ENCODE measurements at places on chromosomes 13 and 19.

GRCh38 chr19:38664503-38665211 lies 17.2 kb downstream of the ACTN4 start:
- no peak for DNase-seq

DNA sequence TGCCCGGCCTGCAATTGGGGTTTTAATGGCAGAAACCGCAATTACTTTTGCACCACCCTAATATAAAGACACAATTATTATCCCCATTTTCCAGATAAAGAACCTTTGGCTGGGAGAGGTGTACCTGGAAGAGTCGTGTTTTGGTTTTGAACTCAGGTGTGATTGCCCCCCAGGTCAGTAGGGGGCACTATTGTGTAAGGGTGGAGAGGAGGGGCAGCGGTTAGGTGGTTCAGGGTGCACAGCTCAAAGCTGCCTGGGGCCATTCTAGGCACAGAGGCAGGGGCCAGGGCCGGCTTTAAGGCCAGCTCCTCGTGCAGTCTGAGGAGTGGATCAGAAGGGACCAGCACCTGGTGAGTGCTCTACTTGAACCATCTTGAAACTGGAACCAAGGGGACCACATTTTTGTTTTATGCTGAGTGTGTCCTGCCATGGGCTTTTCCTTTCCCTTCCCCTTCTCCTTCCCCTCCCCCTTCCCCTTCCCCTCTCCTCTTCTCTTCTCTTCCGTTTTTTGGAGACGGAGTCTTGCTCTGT lies 5.8 kb upstream of the FCGRT start:
- DNase-seq: peak; percentile 62

DNA sequence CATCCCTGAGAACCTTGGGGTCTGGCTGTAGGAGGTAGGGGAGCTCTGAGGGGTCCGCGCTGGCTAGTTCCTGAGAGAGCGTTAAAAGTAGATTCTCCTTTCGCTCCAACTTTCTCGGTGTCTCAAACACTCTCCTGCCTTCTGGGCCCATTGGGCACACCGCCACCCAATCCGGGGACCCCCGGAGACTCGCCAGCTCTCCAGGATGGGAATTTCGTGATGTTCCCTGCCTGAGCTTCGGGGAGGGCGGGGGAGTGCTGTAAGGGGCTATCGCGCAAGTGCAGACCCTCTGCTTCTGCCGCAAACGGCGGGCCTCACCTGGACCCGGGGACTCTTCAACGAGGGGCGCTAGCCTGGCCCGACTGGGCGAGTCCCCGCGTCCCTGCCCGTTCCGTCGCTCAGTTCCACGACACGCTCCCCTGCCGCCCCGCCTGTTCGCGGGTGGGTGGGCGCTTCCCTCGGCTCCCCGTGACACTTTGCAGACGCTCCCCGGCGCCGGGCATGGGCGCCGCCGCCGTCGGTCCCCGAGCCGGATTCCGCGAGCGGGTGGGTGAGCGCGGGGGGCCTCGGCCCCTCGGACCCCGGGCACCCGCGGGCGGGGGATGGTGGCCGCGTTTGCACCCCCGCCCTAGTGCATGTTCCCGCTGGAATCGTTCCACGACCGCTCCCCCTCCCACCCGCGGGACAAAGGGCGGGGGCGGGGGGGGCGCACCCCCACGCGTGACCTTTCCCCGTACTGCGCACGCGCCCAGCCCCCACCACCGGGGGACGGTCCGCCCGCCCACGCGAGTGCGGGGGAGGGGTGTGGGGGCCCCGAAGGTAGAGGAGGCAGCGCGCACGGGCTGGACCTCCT lies at the start of gene CCDC106:
Gene CCDC106, plus strand, starts transcription at position 481 of the 853 bp plus-strand sequence. CDS start 835 bp downstream, outside the sequence.
- DNase-seq: peak; percentile 67

GRCh38 chr13:107715496-107715895 lies 499.8 kb downstream of the LIG4 start:
- no peak for DNase-seq

GRCh38 chr13:59776924-59777690 lies 386.6 kb downstream of the DIAPH3 start:
- peak; percentile 62 for DNase-seq

DNA sequence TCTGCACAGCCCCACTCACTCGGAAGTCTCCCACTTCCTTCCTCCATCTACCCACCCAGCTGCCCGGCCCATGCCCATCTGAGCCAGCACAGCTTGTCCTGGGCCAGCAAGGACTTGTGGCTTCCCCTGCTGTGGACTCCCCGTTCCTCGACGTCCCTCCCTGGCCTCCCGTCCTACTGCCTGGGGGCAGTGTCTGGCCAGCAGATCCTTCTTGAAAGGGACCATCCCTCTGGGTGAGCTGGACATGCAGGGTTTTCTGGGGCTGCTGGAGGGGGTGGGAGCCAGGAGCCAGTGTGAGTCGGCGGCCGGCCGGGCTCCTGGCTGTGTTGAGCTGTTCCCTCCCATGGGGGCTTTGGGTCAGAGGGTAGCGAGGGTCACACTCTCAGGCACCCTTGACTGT lies 26.7 kb downstream of the CRTC1 start:
- no peak for DNase-seq

- DNase-seq: no peak
Observed at GRCh38 chr13:45811891-45812694, 39.5 kb downstream of the SIAH3 start.

DNA sequence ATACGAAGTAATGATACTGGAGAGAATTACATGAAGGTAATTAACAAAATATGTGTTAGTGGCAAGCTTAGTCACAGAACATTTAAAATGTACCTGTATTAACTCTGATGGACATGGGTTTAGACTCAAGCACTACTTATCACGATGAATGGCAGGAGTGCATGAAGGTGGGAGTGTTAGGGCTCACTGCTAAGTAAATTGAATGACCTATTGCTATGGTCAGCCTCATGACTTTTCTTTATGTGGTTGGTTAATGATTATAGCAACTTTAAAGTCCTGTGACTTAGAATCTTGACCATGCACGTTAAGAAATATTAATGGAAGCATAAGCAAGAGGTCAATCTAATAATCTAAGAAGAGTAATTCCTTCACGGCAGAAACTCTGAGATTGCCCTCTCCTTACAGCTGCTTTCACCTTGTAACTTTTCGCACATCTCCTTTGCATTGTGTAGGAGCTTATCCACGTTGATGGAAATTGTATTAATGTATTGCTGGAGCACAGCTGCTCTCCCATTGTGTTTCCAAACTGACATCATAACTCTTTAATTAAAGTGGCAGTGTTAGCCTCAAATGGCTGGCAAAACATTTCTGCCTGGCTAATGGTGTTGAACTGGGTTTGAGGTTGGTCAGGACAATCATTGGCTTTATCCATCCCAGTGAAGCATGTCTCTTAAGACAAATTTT lies 114.5 kb downstream of the RXFP2 start:
- DNase-seq: no peak

DNA sequence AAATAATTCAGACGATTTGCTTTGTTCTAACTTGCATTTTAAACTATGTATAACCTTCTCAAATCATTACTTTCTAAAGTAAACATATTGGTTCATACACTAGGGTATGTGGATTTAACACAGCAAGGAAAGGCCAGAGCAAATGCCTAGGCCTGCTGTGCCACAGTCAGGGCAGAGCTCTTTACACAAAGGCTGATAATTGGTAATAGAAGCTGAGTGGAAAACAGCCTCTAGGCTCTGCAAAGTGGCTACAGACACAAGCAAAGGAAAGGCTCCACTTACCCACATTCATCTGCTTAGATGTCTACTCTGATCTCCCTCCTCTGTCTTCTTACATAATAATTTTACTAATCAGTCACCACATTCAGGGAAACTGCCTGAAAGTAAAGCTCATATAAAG lies 382.9 kb downstream of the OLFM4 start:
- DNase-seq: no peak

DNA sequence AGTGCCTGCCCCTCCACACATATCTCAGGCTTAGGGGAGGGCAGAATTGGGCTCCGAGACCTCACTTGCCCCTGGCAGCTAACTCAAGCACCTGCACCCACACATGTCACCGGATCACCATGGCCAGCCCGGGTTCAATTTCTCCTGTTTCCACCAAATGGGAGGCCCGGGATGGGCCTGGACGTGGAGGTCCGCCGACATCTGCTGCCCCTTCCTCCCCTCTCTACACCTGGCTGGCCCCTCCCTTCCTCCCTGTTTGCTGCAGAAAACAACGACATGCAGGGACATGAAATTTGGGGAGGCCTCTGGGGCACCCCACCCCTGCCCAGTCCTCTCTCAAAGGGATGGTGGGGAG lies 1.3 kb downstream of the PRKD2 start:
- no peak for DNase-seq

DNA sequence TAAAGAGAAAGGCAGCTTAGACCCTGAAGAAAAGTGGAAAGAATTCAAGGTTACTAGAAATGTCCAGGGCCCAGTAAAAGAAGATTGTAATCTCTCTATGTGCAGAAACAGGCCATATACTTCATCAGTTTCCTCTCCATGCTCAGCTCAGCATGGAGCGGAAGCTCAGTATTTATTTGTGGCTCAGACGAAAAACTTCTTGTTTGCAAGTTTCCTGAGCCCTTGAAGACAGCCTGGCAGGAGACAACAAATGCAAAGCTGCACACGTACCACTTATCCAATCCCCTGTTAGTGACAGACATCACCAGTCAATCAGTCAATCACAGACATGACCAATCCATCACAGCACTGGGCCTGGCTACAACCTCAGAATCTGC lies 8.1 kb upstream of the KLF2 start:
- DNase-seq: no peak

DNA sequence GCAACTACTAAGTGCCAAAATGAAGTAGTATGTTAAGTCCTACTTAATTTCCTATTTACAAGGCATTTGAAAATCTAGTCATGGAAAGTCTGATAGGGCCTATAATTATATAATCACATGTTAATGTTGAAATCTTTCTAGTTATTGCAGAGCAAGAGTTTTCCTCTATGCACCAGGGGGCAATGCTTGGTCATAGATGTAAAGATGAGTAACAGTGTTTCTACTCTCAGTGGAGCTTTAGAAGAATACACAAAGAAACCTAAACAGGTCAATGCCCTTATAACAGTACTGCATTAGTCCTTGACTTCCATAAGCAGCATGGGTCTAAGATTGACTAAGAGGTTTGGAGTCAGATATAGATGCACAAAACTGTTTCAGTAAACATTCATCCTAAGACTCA lies 218.7 kb downstream of the KCTD12 start:
- peak; percentile 75 for DNase-seq

- DNase-seq: no peak
Observed at GRCh38 chr13:26971990-26972887, 199.4 kb downstream of the USP12 start.

DNA sequence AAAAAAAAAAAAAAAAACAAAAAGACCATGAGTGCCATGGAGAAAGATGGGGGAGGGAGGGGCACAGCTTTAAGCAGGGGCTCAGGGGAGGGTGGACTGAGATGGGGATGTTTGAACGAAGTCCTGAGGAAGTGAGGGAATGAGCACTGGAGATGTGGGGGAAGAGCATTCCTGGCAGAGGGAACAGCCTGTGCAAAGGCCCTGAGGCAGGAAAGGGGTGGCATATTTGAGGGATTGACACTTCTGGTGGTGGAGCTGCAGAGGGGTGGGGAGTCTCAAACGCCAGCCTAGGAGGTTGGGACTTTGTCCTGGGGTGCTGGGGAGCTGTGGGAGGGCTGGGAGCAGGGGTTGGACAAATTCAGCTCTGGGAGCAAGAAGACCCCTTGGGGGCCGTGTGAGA lies 29.2 kb downstream of the MYH14 start:
- no peak for DNase-seq

GRCh38 chr13:79571147-79571546 lies 90.2 kb downstream of the NDFIP2 start:
- no peak for DNase-seq

DNA sequence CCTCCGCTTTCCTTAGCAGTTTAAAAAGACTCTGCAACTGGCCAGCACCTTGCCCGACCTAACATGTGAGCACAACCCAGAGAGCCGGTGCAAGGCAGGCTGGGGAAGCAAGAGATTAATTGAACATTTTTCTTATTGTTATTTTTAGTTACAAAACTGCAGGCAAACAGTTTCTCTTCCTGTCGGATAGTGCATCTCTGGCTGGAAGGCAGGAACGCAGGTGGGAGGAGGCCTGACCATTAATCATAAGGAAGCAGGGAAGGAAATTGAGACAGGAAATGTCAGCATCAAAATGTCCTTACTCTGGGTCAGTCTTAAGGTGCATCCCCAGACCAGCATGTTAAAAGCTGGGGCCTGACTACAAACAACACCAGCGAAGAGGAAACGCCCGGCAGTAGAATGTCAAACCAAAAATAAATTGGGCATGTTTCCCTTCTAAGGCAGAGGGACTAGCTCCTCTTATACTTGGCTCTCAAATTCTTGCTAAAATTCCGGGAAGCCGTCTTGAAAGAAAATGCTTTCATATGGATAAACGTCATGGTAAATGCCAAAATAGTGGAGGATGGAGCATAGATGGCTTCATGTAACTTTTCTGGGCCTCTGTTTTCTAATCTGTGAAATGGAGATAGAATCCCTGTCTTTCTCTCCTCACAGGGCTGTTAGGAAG lies 226.8 kb downstream of the RAP2A start:
- no peak for DNase-seq

DNA sequence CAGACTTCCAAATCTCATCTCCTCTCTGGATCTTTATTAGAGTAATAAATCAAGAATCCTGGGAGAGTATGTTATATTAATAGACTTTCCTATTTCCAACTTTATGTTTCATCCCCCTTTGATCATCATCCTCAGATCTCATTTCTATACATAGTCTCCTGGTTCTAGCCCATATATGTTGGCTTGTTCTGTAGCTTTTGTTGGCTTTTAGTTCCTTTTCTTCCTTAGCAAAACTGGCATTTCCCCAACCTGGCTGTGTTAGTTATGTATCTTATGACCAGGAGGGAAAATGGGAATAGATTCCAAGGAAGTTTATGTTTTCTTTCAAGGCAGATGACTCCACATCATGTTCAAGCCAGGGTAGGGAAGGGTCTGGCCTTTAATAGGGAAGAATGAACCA lies 2464.5 kb downstream of the PCDH9 start:
- no peak for DNase-seq

GRCh38 chr19:6875218-6875617 lies 12.2 kb upstream of the ADGRE1 start:
- no peak for DNase-seq

DNA sequence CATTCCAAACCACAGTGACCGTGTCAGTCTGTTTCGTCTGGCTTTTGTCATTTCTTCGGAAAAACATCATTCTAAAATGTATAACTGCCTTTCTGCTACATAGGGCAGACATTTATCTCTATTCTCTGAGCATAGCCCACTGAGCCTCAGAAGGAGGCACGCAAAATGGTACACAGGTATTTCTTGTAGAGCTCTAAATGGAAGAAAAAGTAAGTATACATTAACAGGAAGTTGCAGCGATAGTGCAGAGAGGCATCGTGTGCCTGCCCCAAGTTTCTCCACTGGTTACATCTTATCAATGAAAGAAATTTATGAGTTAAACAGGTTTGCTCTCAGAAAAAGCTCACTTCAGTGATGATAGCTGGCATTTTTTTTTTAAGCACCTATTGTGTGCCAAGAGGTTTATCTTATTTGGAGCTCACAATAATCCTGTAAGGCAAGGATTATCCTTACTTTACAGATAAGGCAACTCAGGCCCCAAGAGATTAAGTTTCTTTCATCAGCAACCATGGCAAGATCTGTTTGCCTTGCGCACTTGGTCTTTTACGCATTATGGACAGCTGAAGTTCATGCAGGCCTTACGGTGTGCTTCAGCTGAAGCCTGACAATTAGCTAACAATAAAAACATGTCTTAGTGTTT lies 1.2 kb upstream of the RCBTB2 start:
- no peak for DNase-seq

All from AG08395 (cell line).